Omental fat pad (tissue), 4 donors: ENCODE measurements at places on chromosomes 12 and 14. TPM values are rescaled to one million over a fixed set of nuclear protein-coding genes. Genes with fewer than 3 reads are reported as not detected.

The AICDA gene
- total RNA-seq: not detected

The PMEL gene
- 0.65 TPM for total RNA-seq

The CLECL1 gene
- total RNA-seq: 0.84 TPM

GRCh38 chr12:89392391-89392790 is 40.1 kb upstream of the DUSP6 start:
- DNase-seq: no peak

DNA sequence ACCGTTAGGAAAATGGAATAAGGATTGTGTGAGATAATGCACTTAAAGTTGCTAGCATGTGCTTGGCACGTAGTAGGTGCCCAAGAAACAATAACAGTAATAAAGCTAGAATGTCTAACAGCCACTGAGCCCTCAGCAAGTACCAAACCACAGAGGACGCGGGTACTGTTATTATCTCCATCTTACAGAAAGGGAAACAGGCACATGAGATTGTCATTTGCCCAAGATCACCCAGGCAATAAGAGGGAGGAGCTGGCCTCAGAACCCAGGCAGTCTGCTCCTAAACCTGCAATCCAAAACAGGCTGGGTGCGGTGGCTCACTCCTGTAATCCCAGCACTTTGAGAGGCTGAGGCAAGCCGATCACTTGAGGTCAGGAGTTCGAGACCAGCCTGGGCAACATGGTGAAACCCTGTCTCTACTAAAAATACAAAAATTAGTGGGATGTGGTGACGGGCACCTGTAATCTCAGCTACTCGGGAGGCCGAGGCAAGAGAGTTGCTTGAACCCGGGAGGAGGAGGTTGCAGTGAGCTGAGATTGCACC is 5.1 kb upstream of the SDS start:
- DNase-seq: no peak

- no peak for DNase-seq
Measured at GRCh38 chr12:92722897-92723296, 20.1 kb downstream of the PLEKHG7 start.
